ENCODE measurements at places on chromosomes 7 and 10.

DNA sequence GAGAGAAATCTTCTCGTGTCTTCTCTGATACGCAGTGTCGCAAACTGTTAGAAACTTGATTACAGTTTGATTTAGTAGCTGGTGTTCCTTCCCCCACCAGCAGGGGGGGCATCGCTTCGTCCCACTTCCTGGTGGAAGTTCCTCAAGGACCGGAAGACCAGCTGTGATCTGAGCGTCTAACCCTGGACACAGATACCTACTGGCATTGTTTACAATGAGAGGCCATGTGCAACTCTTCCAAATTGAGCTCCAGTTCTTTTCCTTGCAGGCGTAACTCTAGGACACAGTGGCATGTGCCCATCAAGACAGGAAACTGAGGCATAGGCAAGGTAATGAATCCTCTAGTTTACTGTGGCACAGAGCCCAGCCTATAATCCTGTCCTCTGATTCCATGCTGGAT is 219.0 kb downstream of the CCDC3 start:
- DNase-seq, result no peak

DNA sequence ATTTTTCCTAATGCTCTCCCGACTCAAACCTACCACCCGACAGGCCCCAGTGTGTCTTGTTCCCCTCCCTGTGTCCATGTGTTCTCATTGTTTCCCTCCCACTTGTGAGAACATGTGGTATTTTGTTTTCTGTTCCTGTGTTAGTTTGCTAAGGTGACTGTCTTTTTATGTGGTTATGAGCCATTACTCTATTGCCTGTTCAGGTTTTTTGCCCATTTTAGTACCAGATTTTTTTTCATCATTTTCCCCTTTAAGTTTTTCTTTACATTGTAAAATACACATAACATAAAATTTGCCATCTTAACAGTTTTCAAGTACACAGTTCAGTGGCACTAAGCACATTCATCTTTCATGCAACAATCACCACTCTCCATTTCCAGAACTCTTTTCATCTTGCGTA is 133.5 kb downstream of the GPR158 start:
- no peak for DNase-seq

GRCh38 chr7:36895192-36895591 is 170.9 kb upstream of the AOAH start:
- no peak for DNase-seq

GRCh38 chr7:22831602-22832305 is 9.1 kb upstream of the TOMM7 start:
- no peak for DNase-seq

GRCh38 chr10:75911426-75911825 is 480.0 kb downstream of the LRMDA start:
- DNase-seq, result no peak

GRCh38 chr7:106773228-106773627 is 91.9 kb upstream of the PIK3CG start:
- DNase-seq, result no peak

DNA sequence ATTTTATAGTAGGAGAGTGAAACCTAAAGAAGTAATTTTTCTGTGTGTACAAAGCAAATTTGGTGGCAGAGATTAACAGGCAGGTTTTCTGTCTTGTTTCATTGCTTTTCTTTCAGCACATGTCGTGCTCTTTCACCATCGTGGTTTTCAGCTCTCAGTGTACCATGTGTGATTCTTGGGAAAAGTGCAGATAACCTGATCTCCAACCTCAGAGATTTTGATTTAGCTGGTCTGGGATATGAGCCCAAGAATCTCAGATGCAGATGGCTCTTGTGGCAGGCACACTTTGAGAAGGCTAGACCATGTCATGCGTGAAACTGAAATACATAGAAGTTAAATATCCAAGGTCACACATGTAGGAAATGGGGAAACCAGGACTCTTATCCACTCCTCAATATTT is 317.4 kb downstream of the EXOC4 start:
- no peak for DNase-seq

- no peak for DNase-seq
Measured at GRCh38 chr7:69104023-69104422, 494.3 kb upstream of the AUTS2 start.

DNA sequence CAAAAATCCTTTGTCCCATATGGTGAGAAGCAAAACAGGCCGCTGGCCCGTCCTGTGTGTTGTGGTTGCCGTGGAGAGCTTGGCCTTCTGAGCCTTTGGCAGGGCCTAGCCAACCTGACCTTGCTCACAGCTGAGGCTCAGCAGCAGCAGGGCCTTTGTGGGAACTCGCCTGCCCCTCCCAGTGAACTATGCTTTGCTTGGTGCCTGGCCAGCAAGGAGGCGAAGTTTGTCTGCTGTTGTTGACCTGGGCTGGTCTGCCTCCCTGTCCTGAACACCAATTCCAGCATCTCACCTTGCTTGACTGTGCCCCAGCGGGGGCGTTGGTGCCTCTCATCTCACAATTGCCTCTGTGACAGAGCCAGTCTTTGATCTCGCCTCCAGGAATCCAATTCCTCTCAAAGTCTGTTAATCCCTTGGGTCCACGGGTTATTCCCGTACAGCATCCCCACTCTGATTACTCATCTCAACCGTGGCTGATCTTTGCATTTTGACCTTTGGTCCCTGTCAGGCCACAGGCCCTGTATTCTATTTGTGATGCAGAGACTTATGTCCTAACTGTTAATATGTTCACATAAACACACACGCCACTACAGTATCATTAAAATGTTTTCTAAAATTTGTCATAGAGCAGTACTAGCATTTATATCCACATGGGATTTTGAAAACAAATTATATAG is 22.6 kb downstream of the EPDR1 start:
- no peak for DNase-seq

GRCh38 chr10:112986544-112987190 is 36.6 kb downstream of the TCF7L2 start:
- no peak for DNase-seq

GRCh38 chr10:101389986-101390531 is 36.1 kb downstream of the BTRC start:
- no peak for DNase-seq

DNA sequence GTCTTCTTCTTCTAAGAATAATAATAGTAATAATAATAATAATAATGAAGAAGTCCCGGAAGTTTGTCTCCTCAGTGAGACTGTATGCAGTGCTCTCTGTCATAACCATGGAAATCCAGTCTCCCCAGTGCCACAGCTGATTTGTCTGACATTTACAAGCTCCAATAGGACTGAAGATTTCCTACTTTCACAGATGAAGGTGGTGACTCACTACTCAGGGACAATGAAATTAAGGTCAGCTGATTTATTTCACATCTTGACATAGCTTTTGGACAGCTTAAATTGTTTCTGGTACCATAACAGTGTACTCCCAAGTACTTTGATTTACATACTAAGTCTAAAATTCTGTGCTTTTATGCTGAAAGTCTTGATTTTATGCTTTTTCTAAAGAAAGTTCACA is 6.9 kb downstream of the CELF2 start:
- DNase-seq, result no peak

- DNase-seq, result no peak
Measured at GRCh38 chr7:148468700-148469098, 121.9 kb upstream of the C7orf33 start.
